ENCODE measurements at places on chromosomes 16 and 17.

DNA sequence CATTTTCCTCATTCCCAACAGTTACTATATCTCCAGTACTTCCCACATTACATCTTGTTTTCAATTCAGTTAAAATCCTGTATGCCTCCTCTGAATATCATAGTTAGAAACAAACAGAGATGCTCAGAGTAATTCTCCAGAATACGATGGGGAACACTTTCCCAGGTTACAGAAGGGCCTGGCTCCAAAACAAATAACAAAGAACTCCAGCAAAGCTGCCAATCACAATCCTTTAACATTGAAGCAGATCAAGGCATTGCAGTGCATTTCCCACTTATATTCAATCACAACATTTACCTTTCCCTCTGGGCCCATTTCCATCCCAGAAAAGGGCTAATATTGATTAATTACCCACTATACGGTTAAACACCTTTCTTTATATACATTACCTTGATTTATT lies 29.4 kb upstream of the PMFBP1 start:
- no peak for DNase-seq

GRCh38 chr17:81519284-81520020 lies 6.9 kb upstream of the ACTG1 start:
- peak; percentile 79 for DNase-seq

- no peak for DNase-seq
Measured at GRCh38 chr17:42227849-42228700, 33.8 kb upstream of the GHDC start.

DNA sequence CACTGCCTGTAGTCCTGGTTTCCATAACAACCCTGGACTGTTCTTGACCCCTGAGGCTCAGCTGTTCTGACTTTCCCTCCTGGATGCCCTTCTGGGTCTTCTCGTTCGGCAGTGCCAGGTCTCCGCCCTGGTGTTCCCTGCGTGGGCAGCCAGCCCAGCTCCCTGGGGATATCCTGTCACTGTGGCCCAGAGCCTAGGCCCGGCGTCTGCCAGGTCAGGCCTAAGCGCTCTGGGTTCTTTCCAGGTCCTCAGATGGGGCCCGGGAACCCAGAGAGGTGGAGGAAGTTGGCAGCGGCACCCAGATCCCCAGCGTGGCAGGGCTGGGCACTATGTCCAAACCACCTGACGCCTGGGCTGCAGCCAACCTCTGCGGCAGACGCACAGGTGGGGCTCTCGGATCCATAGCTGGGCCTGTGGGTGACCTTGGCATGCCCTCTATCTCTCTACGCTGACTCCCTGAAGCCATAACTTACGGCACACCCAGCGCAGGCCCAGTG lies 12.5 kb upstream of the ATP2A3 start:
- DNase-seq, result no peak

- DNase-seq, result no peak
Measured at GRCh38 chr16:11420895-11421294, 75.6 kb downstream of the RMI2 start.

DNA sequence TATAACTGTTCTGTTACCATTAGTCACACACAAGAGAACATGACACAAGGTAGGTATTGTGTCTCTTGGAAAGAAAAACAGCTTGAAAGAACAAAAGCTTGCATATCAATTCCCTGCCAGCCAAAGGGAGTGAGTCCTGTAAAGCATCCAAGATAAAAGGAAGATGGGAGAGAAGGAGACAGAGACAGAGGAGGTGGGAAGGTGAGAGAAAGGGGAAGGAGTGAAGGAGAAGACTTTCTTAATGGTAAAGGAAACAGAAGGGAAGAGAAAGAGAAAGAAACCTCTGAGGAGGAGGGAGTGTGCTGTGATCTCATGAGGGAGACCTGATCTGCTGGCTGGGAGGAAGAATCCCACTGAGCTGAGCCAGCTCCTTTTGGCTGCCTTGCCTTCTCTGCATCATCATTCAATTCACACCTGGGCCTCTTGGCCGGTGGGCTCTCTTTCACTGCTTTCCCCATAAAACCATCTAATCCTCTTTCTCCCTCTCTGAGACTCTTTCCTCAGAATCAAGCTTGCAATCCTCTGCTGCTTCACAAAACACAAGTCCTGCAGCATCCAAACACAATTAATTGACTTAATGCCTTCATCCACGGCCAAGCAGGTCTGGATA lies 271.6 kb downstream of the ABCC12 start:
- DNase-seq, result no peak

GRCh38 chr17:19539841-19540311 lies 6.2 kb downstream of the SLC47A1 start:
- no peak for DNase-seq

- no peak for DNase-seq
Measured at GRCh38 chr17:54280741-54281140, 458.0 kb downstream of the KIF2B start.

DNA sequence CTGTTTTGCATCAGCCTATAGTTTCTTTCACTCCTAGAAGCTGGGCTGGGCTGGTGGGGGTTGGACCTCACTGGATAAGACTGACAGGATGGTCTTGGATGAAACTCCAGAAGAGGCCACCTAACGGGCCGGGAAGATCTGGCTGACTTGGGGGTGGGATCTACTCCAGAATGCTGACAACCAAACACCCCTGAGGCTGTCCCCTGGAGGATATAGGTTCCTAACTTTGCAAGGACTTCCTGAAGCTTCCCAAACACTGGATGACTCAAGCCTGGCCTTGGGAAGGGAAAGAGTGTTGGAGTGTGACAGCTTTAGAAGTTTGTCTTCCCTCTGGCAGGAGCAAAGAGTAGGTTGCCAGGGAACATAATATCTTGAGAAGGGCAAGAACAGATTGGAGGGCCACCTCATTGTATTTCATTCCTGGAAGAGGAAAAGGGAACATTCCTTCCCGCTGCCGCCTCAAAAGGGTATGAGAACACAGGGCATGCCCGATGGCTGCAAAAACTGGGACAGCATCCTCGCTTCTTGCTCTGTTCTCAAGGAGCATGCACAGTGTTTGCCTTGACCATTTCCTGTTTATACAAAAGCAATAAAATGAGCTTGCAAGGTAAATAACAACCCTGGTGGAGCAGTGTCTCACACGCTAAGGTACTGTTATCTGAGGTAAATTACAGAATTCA lies 6.8 kb upstream of the CYB5B start:
- DNase-seq, result no peak

DNA sequence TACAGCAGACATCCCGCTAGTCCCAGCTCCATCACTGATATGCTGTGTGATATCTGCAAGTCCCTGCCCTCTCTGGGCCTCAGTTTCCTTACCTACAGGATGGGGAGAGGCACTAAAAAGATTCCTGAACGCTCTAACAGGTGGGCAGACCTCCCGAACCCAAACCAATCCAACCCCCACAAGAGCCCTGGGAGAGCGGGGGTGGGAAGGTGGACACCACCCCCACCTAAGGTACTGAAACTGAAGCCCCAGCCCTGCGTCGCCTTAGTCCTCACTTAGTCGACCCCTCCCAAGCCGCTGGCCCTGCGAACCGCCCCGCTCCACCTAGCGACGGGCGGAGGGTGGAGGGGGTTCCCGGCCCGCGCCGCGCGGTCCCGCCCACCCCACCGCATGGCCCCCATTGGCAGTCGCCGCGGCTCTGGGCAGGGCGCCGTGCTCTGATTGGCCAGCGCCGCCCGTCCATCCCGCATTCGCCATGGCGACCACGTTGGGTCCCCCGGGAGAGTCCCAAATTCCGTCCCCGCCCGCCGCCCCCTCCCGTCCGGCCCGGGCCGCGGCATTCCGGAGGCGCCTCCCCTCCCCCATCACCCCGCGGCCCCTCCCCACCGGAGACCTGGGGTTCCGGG lies 578 bp downstream of the CCDC102A start:
- DNase-seq, result peak; percentile 97

- no peak for DNase-seq
Measured at GRCh38 chr17:39264119-39264518, 38.4 kb upstream of the STAC2 start.

- DNase-seq, result no peak
Measured at GRCh38 chr16:31168848-31169247, 11.1 kb upstream of the FUS start.

DNA sequence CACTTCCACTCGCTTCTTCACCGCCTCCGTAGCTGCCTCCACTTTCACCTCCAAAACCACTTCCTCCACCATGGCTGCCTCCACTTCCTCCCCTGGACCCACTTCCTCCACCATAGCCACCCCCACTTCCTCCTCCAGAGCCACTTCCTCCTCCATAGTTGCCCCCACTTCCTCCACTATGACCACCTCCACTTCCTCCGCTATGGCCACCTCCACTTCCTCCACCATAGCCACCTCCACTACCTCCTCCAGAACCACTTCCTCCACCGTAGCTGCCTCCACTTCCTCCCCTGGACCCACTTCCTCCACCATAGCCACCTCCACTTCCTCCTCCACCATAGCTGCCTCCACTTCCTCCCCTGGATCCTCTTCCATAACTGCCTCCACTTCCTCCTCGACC lies 4.5 kb downstream of the KRT9 start:
- no peak for DNase-seq

DNA sequence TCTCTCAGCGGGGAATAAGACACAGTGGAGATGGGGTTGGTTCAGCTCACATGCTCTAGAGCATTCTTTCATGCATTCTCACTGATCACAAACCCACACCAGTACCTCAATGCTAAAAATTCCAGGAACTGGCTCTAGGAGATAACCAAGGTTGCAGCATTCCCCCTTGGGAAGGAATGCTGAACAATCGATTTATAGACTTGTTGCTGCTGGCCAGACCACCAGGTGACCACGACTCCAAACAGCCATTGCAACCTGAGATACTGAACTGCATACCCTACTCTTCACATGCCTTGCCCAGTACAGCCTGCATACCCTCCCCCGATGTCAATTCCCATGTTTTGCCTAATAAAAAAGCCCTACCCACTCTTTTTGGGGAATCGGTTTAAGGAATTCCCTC lies 75.1 kb upstream of the GPRC5B start:
- DNase-seq, result no peak

DNA sequence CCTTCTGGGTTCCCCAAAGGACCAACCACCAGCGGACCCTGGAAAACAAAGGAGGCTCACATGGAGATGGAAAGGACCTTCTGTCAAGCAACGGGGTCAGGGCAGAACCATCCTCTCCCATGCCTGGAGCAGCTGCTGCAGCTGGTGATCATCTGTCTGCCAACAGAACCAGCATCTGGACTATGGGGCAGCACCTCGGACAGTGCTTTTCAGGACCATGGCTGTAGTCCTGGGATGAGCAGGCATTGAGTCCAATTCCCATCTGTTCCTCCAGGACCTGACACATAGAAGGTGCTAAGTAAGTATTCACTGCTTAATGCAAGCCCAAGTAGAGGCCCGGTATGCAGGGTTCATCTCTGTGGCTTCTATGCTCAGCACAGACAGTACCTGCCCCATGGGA lies 304.7 kb downstream of the XYLT1 start:
- no peak for DNase-seq

DNA sequence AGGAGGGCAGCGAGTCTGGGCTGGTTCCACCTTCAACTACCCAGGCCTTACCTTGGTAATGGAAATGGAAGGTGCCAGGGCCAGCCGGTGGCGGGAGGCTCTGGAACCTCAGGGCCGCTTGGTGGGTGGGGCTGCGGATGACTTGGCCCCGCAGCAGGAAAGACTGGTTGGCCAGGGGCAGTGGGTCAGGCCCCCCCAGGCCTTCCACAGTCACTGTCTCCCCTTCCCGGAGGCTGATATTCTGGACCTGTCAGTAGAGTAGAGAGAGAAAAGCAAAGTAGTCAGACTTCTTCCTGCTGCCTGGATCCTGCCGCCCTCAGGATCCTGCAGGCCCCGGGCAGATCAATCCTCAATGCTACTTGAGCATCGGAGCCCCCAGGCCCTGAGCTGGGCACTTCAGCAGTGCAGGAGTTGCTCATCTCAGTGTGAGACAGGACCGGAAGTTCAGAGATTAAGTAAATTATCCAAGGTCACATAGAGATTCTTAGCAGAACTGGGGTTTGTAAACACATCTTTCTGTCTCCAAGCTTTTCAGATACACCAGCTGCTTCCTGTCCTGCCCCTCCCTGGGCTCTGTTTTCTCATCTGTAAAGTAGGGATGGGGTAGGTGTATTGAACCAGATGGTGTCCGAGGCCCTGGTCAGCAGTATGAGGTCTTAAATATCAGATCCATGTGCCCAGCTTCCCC lies 18.5 kb upstream of the PHF12 start:
- DNase-seq, result no peak

DNA sequence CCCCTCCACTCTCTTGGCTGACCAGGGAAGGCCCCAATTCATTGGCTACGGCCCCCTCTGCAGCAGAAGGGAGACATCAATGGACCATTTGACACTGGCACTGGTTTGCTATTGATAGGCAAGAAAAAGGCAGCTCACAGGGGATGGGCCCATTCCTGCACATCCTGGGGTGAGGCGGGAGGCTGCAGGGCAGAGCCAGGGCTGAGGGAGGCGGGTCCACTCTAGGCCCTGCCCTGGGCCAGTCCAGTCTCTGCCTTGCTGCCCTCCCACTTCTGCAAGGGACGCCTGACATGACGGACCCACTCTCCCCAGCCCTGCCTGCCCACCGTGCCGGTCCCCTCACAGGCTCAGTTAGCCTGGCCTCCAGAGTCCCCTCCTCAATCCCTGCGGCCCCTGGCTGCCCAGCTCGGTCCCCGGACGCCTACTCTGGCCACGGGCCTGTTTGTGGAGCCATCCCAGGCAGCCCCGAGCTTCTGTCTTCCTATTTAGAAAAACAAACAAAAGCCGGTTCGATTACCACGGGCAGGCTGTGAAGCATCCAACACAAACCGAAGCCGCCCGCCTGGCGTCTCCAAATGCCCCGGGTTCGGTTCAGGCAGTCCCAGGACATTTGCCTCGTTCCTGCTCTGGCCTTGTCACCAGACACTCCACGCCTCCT lies 160.7 kb downstream of the IRX5 start:
- DNase-seq, result no peak

DNA sequence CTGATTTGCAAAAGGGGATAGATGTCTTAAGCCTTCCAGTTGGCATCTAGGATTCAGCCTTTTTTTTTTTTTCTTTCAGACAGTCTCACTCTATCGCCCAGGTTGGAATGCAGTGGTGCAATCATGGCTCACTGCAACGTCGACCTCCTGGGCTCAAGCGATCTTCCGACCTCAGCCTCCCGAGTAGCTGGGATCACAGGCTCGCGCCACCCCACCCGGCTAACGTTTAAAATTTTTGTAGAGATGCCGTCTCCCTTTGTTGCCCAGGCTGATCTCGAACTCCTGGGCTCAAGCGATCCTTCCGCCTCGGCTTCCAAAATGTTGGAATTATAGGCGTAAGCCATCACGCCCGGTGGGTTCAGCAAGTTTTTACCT lies 571 bp upstream of the CCP110 start:
- DNase-seq, result no peak

GRCh38 chr17:35315283-35315682 lies 58.1 kb downstream of the SLFN11 start:
- no peak for DNase-seq

- no peak for DNase-seq
Measured at GRCh38 chr17:62899361-62899760, 66.7 kb upstream of the TANC2 start.

- no peak for DNase-seq
Measured at GRCh38 chr17:75011401-75012095, 922 bp upstream of the MRPL58 start.

DNA sequence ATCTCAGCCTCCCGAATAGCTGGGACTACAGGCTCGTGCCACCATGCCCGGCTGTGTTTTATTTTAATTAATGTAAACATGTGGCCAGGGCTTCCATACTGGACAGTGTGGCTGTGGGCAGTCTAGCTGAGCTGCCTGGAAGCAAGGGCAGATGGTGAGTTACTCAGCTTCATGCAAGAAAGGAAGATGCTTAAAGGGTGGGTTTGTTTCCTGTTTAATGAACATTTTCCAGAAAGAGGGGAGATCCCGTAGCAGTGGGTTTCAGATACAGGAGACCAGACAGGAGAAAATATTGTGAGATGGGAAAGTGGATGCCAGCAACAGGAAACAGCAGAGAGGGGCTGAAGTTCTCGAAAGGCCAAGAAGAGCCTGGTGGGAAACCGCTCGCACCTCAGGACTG lies 7.3 kb downstream of the MAPK8IP3 start:
- no peak for DNase-seq

Data from GM12891 (cell line).